ENCODE measurements at places on chromosomes 6 and 20.

GRCh38 chr20:35575958-35576357, 34.1 kb downstream of the ERGIC3 start:
- no peak for DNase-seq

GRCh38 chr6:79762370-79762769, 131.2 kb downstream of the SH3BGRL2 start:
- no peak for DNase-seq

DNA sequence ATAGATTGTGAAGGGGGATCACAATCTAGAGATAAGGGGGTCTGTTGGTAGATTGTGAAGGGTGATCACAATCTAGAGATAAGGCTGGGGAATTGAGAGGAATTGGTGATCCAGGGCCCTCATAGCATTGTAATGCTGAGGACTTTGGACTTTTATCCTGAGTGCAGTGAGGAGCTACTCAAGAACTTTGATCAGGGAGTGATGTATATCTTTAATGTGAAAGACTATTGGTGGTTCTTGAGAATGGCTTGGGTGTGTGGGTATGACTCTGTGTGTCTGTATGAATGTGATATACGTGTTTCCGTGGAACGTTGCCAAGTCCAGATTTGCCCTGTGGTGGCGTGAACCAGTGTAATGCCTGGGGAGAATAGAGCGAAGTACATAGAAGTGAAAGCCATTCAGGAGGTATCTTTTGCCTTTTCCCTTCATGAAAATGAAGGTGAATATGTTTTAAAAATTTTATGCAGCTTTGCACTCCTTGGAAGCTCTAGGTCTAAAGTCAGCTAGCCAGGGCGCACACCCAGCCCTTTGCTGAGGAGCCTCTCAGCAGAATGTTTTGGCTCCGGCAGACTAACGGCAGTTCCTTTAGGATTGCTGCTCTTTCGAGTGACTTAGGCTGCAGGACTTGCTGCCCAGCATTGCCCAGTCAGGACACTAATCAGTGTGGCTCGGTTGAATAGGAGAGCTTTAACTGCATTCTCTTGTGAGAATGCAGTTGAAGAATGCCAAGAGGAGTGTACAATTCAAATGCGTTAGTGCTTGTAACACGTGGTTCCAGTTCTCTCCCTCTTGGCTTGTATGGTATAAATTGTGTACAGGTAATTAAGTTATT, 3.5 kb downstream of the ZFAND3 start:
- DNase-seq: no peak

DNA sequence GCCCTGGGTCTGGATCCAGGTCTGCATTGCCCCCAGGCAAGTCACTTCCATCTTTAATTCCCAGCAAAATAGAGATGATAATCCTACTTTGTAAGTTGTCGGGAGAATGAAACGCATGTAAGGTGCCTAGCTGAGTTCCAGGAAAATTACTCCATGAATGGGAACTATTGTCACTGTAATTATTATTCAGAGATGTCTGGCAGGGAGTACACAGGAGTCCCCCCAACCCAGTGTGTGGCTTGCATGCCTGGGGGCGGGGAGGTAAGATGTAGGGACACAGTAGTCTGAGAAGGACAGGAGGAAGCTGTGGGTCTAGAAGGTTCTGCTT, 85.4 kb downstream of the CD40 start:
- DNase-seq: no peak

DNA sequence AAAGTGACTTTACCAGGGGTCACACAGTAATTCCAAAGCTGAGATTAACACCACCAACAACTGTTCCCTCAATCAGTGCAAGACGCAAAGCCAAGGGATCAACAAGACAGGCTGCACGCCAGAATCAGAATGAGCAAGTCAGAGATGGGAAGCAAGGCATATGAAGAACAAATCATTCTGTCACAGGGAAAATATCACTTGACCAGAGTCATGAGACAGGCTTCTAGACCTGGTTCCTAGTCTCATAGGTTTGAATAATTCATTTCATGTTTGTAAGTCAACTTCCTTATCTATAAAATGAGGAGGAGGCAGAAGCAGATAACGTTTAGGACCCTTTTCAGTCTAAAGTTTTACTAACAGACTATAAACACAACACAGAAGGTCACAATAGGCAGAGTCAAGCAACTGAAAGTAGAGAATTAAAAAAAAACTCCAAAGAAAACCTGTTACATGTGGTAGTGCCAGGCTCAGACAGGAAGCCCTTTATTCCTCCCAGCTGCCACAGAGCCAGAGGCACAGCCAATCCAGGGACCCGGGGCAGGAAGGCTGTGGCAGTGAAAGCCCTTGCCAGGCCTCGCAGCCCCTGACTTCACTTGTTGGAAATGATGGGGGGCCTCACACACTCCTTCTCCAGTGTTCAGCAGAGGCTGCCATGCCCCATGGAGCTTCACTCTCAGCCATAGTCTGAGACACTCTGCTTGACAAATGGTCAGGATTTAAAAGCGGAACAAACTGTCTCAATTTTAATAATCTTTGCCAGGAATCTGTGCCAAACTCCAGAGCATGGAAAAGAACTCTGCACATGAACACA, 29.2 kb upstream of the DST start:
- DNase-seq: no peak

GRCh38 chr6:16163535-16164300, 34.8 kb downstream of the MYLIP start:
- no peak for DNase-seq

- no peak for DNase-seq
Measured at GRCh38 chr20:3121271-3121911, 36.9 kb upstream of the AVP start.

GRCh38 chr6:74946961-74947360, 258.9 kb downstream of the COL12A1 start:
- no peak for DNase-seq

DNA sequence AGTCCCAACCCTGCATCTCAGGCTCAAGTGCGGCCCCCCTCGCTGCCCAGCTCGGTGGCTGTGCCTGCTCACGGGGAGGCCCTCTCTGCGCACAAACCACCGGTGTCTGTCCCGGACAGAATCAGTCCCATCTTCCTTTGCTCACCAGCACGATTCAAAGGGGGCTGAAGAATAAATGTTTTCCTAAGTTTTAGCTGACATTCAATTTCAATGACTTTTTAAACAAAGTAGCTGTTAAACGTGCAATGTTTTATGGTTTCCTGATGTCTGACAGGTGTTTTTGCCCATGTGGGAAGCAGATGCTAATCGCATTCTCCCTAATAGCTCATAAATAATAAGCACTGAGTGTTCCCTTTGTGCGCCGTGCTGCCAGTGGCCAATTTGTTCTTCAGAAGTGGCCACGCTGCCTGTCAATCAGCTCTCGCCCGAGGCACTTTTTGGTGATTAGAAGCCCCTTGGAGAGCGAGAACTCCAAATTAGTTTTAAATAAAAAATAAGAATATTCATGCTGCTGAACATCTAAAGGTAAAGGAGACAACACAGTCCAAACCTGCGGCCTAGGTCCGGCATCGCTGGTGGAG, 26.3 kb downstream of the BHLHE23 start:
- DNase-seq: no peak

DNA sequence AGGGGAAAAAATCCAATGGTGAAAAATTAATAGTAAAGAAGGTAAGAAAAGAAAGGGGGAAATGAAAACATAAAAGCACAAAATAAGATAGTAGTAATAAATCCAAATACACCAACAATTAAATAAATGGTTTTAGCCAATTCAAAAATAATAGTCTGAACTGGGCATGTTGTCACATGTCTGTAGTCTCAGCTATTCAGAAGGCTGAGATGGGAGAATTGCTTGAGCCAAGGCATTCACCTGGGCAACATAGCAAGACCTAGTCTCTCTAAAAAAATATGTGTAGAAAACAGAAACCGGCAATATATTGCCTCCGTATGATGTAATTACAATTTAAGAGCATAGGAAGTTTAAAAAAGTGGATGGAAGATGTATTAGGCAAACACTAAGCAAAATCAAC, 311.3 kb upstream of the FERMT1 start:
- no peak for DNase-seq

DNA sequence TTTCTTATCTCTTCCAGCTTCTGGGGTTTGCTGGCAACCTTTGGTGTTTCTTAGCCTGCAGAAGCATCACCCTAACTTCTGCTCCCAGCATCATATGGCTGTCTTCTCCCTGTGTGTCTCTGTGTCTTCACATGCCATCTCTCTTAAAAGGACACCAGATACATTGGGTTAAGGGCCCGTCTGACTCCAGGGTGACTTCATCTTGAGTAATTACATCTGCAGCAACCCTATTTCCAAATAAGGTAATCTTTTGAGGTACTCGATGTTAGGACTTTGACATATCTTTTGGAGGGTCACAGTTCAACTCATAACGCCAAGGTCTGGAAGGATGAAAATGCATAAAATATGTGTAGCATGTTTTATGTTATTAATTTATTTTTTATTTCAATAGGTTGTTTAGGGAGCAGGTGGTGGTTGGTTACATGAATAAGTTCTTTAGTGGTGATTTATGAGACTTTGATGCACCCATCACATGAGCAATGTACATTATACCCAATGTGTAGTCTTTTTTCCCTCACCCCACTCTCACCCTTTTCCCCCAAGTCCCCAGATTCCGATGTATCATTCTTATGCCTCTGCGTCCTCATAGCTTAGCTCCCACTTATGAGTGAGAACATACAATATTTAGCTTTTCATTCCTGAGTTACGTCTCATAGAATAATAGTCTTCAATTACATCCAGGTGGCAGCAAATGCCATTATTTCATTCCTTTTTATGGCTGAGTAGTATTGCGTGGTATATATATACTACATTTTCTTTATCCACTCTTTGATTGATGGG, 131.1 kb downstream of the TBXT start:
- no peak for DNase-seq

- no peak for DNase-seq
Measured at GRCh38 chr6:5279891-5280338, 18.6 kb downstream of the FARS2 start.

DNA sequence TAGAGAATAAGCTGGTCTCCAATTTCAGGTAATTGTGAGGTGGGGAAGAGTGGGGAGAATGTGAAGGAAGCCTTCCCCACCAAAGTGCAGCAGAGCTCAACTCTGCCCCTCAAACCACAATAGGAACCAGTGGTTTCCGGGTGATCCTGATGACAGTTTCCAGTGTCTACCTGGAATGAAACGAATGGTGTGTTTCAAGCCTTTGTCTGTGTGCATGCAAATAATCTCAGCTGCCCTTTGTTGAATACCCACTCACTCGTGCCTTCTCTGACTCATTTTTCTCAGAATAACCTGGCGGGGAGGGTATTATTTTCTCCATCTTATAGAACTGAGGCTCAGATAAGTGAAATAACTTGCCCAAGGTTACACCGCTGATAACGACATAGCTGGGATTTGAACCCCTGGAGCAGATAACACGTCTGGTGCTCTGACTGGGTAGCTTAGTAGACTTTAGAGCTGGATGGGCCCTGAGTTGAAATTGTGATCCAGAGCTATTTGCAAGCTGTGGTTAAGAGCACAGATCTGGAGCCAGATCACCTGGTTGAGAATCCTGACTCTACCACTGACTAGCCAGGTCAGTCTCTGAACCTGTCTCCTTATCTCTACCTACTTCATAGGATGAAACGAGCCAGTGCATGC, 85.1 kb downstream of the EYA2 start:
- peak; percentile 48 for DNase-seq

DNA sequence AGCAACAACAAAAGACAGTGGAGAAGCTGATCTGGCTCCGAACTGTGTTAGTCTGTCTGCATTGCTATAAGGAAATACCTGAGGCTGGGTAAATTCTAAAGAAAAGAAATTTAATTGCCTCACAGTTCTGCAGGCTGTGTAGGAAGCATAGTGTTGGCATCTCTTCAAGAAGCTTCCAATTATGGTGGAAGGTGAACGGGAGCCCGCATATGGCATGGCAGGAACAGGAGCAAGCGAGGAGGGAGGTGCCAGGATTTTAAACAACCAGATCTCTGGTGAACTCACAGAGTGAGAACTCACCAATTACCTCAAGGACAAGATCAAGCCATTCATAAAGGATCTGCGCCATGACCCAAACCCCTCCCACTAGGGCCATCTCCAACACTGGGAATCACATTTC, 293.5 kb downstream of the SMOC2 start:
- no peak for DNase-seq

GRCh38 chr6:14759976-14760672, 485.7 kb upstream of the JARID2 start:
- DNase-seq: no peak

GRCh38 chr6:21846541-21847451, 253.2 kb downstream of the SOX4 start:
- no peak for DNase-seq

DNA sequence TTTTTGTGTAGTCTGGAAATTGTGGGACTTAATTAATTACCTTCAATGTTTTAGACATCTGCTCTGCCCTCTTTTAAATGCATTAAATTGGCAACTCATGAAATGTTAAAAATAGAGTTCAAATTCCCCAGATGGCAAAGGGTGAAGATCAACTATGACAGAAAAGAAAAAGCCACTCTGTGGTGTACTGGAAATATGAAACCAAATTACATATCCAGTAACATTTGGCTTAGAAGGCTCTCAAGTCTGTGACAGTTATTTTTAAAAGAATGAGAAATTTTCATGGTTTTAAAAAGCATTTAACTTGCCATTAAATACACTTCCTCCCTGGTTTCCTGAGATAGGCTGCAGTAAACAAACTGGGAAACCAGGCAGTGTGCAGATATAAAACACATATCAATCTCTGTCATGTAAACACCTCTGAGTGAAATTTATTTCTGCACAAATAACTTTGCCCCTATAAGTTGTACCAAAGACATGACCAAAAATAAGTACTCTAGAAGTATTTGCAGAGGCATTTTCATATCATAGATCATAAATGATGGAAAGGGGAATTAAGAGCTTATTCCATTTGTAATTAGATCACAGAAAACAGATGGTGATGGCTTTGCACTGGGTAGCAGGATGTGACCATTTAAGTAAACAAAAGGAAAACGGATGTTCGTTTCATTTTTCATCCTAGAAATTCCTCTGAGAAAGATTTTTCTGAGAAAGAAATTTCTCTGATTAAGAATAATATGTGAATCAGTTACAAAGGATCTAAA, 360.1 kb downstream of the SAMD5 start:
- no peak for DNase-seq

DNA sequence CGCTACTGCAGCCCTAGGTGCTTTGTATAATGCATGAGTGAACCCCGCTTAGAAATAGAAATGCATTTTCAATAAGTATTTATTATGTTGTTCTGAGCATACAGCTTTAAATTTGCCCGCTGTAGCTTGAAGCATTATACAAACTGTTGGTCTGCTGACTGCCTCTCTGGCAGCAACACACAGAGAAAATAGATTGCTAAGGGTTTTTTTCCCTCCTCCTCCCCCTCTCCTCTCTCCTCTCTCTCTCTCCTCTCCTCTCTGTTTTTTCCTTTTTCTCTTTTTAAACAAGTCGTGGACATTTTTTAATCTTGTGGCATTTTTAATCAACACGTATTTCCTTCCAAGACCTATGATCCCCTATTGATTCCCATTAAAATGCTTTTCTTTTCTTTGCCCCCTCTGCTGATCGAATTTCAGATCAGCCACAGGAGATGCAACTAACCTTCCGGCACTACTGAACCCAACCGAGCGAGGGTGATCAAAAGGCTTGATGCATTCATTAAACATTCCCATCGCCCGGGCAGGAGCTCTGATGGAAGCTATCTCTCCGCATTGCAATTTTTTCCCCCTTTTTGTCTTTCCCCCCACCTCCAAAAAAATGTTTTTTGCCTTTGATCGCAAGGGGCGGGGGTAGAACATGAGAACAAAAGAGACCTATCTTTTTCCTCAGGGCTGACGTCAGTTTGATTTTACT, 90.7 kb upstream of the ARID1B start:
- DNase-seq: peak; percentile 42

GRCh38 chr20:52869698-52870501, 102.3 kb upstream of the TSHZ2 start:
- no peak for DNase-seq
